Body of pancreas (tissue), 4 donors: ENCODE measurements at places on chromosomes 6 and 20. TPM values are rescaled to one million over a fixed set of nuclear protein-coding genes. Genes with fewer than 3 reads are reported as not detected.

Gene ZKSCAN8
- 14.8 TPM for total RNA-seq

DNA sequence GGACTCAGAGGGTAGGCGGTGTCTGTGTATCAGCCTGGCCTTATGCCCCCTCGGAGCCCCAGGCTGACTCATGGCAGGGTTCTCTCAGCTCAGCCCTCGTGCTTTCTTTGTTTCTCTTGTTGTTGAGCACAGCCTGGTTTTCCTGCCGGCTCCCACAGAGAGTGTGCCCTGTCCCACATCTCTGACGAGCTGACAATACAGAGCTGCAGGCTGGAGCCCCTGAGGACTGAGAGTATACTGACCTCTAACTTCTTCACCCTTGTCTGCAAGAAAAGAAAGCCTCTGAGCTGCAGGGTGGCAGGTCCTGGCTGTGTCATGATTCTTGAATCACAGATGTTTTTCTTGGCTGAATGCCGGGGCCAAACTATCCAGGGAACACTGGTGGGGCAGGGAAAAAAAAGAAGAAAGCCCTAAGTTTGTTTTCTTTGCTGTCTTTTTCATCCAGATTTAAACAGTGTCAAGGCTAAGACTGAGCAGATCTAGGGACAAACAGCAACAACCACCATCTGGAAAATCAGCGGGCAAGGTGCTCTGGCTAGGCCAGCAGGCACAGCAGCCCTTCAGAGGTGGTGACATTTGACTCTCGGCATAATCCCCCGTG is 63.3 kb upstream of the ZNF133 start:
- H3K27me3 ChIP-seq, result no peaks in the 10 kb centered on the region
- no peak overlapping the region for H3K4me3 ChIP-seq
- H3K36me3 ChIP-seq, result no peaks in the 10 kb centered on the region
- H3K4me1 ChIP-seq, result peaks cover 14% of the 10 kb centered on the region
- no peak overlapping the region for H3K27ac ChIP-seq
- DNase-seq, result peak; percentile 68

Gene SHLD1
- total RNA-seq, result 1.8 TPM

- H3K4me1 ChIP-seq, result no peaks in the 10 kb centered on the region
- no peak for DNase-seq
- H3K4me3 ChIP-seq, result no peak overlapping the region
- no peak overlapping the region for H3K27ac ChIP-seq
- H3K27me3 ChIP-seq, result no peaks in the 10 kb centered on the region
- no peaks in the 10 kb centered on the region for H3K36me3 ChIP-seq
These were observed 28.5 kb upstream of the KIF6 start for GRCh38 chr6:39753725-39754045.

- peak overlapping the region; percentile 43 for H3K27ac ChIP-seq
- no peaks in the 10 kb centered on the region for H3K27me3 ChIP-seq
- peak; percentile 88 for DNase-seq
- peaks cover 19% of the 10 kb centered on the region for H3K36me3 ChIP-seq
- peaks cover 33% of the 10 kb centered on the region for H3K4me1 ChIP-seq
- H3K4me3 ChIP-seq, result no peak overlapping the region
These were observed 2.5 kb downstream of the ADRM1 start for GRCh38 chr20:62305149-62305764.
